ENCODE measurements at places on chromosomes 6 and 20.

DNA sequence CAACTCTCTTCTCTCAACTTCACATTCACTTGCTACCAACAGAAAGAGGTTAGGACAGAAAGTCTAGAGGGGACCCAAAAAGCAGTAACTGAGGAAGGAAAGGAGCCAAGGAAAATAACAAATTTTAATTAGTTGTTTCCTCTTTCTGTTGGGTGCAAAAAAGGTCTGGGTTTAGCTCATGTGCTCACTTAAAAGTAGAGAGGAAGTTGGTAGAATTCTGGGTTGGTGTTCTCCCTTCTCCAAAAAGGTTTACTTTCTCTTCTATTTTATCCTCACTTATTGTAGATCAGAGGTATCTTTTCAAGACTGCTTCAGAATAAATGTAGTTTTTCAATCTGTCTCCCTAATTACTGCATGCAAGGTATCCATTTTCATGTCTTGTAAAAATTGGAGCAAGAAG lies 42.8 kb downstream of the MAP3K7 start:
- DNase-seq, result no peak

GRCh38 chr6:3319610-3320200 lies 61.0 kb downstream of the PSMG4 start:
- no peak for DNase-seq

GRCh38 chr20:18224968-18225568 lies 63.3 kb upstream of the ZNF133 start:
- DNase-seq, result no peak

DNA sequence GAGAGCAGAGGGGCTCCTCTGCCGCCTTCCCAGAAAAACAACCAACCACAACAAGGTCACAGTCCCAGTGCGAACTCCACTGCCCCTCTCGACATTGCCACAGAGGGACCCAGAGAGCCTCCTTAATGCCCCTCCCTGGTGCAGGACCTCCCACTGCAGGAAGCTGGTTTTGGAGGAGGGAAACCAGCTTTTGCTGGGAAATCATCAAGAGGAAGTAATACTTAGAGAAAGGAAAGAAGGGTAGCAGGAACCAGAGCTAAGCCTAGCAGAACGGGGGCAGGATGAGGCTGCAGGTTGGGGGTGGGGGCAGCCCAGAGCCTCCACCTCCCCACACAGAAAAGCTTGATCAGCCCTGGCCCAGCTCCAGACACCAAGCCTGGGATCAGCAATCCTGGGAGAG lies 37.7 kb upstream of the SIRPA start:
- DNase-seq, result no peak

DNA sequence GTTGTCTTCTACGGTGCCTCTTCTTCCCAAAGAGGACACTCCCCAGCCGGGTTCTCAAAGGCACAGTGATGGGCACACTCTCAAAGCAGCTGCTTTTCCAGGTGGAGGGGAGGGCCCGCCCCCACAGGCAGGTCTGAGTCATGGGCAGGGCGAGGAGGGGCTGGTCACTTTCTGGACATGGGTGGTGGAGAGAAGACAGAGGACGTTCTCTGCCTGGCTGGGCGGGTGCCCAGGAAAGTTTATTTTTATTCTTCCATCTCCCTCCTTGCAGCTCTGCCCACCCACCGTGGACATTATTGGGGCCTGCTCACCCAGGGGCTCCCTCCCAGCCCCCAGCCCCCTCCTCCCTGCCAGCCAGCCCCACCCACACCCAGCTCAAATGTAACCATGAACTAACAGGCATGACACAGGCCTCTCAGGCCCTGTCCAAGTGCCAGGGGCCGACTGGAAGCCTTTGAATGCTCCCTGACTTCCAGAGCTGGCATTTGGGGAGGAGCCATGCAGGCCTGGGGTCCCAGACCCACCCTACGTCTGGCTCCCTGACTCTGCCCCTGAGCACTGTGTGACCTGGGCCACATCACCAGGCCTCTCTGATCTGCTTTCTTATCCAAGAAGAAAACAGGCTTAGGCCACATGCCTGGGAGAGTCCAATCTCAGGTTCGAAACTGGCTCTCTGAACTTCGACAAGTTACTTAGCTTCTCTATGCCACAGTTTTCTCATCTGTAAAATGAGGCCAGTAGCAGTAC lies 8.0 kb downstream of the TGM2 start:
- no peak for DNase-seq

- DNase-seq, result no peak
Measured at GRCh38 chr6:144075875-144076274, 19.5 kb downstream of the SF3B5 start.

GRCh38 chr20:3621111-3621510 lies 42.1 kb downstream of the GFRA4 start:
- no peak for DNase-seq

DNA sequence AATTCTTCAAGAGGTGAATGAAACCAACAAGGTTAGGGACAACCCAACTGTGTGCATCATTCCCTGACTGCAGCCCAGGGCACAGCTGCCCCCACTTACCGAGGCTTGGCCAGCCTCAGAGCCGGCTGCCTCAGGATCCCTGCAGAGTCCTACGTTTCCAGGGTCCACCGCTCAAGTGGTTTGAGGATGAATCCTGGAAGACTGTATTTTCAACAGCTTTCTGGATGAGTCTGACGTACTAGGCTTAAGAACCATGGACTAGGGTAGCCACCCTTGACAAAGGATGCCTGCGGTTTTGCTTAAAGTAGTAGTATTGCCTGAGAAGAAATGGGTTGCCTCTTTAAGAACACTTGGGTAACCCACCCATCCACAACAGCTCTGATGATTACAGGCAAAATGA lies 101.4 kb downstream of the FOXC1 start:
- DNase-seq, result no peak

DNA sequence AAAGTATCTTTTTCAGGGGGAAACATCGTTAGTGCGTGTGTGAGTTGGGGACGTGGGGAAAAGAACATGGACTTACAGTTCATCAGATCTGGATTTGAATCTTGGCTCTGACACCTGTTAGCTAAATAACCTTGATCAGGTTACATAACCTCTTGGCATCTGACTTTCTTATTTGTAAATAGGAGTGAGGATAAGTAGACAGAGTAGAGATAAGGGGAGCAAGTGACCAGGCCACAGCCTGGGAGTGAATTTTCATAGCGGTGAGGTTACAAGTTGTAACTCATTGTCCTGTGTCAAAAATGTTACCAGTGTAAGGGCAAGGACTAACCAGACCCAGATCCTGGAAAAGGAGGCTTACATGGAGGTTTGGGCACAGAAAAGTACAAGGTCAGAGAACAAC lies 733.5 kb upstream of the MMS22L start:
- no peak for DNase-seq

- DNase-seq, result no peak
Measured at GRCh38 chr6:144585217-144585814, 300.2 kb downstream of the UTRN start.

DNA sequence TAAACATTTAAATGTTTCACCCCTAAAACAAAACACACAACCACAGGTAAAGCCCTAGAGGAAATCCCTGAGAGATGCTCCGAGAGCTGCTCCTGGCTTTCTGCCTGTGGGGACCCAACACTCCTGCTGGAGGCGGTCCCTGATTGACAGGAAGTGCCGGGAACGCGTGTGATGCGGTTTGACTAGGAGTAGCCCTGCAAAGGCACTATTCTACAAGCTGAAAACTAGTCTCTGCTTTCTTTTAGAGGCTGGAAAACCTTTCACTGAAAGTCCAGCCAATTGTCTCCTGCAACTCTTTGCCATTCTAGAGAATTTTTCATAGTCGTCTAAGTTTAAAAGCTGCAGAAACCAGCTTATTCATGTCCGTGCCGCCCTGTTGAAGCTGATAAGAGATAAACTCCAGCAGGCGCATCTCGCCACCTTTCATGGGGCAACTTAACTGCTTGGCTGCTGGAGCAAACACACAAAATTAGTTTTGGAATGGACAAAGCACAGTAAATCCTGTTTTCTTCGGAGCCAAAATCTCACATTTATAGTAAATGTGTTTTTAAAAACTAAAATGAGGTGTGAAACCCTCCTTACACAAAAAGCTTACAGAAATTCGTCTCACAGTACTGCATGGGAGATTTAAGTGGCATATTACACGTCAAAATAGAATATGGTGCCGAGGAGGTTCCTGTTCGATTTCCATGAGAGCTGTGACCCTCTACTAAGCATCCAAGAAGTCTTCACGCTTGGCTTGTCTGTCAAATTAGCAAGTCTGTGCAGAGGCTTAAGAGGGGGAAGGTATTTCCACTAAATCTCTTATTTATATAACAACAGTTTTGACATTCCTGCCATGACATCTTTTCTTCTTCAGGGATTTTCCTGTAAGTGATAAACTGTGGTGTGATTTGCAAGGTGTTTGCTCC lies 46.9 kb downstream of the DACT2 start:
- no peak for DNase-seq

DNA sequence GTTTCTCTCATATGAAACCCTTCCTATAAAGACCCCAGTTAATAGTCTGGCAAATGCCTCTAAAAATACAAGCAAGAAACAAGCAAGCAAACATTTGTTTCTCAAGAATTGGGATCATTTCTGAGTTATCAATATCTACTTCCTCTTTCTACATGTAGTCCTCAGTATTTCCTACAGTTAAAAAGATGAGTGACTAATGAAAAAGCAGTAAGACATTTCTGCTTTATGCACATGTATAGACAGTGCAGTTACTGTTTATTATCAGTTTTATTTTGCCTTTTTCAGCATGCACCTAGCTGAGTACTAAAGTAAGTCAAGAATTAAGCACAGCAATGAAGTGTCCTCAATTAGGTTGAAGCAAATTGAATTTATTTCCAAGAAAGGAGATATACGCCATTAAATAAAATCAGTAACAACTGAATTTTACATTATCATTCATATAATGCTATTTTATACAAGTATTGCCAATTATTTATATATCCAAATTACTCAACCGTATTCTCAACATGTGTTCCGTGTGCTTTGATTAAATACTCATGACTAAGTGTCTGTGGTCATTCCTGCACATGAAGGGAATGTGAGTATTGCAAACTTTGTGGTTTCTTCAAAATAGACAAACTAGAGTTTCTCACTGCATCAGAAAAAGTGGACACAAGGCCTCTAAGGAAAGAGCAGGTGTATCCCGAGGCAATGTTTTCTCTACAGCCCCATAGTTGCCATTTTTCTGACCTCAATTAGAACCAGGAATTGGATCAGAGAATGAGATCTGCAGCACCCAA lies 159.3 kb upstream of the MARCKS start:
- no peak for DNase-seq

GRCh38 chr6:45845567-45845966 lies 170.1 kb downstream of the CLIC5 start:
- no peak for DNase-seq

DNA sequence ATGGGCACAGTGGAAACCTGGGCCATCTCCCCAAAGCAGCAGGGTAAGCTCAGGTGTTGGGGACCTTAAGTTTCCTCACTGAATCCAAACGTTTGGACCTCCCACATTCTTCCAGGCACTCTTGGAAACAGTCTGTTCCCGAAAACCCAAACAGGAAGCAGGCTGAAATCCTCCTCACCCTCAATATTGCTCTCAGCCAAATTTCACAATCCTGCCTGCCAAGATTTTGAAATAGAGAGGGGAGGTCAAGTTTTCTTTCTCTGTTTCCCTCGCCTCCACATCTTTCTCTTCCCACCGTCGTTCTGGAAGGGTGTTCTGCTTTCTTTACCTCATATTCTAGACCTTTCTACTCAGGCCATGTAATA lies 392.0 kb upstream of the SASH1 start:
- no peak for DNase-seq

- DNase-seq, result no peak
Measured at GRCh38 chr6:91566467-91566866, 979.6 kb upstream of the MAP3K7 start.

- DNase-seq, result no peak
Measured at GRCh38 chr20:57756921-57757320, 47.1 kb upstream of the PMEPA1 start.

DNA sequence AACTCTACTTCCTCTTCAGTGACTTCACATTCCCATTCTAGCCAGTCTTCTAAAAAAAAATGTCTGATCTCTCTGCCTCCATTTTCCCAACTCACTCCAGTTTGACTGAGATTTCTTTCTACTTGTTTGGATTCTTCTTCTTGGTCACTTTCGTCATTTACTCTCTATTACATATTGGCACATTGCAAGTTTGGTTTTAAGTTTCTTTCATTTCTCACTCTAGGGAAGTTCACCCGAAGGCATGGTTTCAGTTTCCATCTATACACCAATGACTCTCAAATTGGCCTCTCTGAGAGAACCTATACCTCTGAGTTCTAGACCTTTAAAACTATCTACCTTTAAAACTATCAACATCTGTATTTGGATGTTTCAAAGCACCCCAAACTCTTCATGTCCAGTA lies 51.3 kb downstream of the CD109 start:
- DNase-seq, result no peak

- no peak for DNase-seq
Measured at GRCh38 chr6:151536188-151536479, 42.3 kb downstream of the CCDC170 start.

DNA sequence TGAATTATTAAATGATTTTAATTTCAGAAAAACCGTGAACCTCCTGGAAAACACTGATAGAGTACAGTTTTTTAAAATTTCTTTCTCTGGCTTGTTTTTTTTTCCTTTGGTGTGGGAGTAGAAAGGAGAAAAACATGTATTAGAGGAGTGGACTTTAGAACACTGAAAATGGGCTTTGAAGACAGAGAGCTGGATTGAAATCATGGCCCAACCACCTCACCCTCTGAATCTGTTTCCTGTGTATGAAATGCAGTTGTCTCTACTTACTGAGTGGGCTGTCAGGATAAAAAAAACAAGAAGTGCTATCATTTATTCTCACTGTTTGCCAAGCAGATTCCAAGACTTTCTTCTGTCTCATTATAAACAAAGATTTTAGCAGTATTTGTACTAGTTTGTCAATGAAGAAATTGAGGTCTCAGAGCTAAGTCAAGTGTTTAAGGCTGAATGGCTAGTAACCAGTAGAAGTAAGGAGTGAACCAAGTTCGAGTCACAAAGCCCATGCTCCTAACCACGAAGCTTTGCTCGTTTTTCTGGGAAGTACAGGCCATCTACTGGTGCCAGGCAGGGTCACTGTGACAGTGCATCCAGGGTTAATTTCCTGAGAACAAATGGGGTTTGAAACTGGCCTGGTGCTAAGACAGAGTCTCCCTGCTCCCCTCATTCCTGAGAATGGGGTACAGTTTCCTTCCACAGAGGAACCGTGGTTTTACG lies 256.4 kb downstream of the TMEM242 start:
- DNase-seq, result no peak

DNA sequence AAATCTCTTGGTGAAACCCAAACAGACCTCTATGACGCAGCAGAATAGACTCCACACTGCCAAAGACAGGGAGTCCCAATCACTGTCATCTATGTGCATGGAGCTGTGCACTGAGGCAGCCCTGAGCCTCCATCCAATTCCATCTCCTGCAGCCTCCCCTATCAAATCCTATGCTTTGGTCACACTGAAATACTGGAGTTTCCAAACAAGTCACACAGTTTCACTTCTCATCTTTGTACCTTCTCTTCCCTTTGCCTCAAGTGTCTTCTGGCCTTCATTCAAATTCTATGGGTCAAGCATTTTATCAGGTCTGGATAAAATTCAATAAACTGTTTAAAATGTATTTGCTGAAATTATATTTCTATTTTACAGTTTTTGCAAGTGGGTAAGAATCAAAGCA lies 38.5 kb downstream of the FBXL4 start:
- no peak for DNase-seq

Measured in stimulated activated CD4-positive, alpha-beta T cell treated with anti-CD3 and anti-CD28 coated beads, Interleukin-4, amount 100 ng/mL, for 4 hours (primary cell).